ENCODE measurements at places on chromosomes 6 and 20.
A peak's percentile ranks its signal among the peaks of the same experiment; 100 is the strongest.

DNA sequence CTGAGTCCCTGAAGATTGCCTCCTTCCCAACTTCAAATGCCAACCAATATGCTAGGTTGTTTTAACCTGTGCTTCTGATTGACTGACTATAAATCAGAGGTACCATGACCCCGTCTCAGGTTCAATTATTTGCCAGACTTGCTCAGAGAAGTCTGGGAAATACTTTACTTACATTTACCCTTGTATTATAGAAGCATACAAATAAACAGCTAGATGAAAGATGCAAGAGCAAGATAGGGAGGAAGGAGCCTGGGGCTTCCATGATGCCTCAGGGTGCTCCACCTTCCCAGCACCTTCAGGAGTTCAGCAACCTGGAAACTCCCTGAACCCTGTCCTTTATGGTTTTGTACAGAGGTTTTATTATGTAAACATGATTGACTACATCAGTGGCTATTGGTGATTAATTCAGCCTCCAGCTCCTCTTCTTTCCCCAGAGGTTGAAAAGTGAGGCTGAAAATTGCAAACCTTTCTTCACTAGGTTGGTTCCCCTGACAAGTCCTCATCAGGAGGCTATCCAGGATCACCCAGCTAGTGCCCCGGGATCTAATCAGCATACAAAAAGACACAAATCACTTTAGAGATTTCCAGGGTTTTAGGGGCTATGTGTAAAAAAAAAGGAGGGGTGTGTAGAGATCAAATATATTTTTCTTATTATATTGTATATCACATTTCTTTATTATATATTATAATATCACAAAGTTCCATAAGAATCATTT lies 547.7 kb downstream of the EPM2A start:
- no peak for DNase-seq

DNA sequence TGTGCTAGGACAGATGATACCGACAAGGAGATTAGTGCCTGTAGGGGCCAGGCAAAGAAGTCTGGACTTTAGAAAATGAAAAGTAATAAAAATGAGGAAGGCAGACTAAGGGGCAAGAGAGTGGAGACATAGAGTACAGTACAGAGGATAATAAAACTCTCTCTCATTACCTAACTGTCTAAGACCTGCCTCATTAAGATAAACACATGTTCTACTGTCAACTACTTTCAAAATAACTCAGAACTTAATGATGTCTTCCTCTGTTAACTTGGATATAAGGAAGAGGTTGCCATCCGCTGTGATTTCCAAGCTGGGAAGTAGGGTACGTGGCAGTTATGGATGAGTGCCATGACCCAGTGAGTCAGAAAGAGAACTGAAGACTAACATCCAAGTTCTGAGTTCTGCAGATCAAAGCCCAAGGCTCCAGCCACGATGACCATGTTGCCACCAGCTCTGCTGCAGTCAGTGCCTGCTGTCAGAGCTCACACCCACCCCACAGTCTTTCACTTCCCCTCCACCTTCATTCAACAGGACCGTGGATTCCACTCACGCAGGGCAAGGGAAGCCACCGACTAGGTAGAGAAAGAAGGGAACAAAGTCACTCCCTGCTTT lies 81.8 kb downstream of the KIF16B start:
- no peak for DNase-seq

DNA sequence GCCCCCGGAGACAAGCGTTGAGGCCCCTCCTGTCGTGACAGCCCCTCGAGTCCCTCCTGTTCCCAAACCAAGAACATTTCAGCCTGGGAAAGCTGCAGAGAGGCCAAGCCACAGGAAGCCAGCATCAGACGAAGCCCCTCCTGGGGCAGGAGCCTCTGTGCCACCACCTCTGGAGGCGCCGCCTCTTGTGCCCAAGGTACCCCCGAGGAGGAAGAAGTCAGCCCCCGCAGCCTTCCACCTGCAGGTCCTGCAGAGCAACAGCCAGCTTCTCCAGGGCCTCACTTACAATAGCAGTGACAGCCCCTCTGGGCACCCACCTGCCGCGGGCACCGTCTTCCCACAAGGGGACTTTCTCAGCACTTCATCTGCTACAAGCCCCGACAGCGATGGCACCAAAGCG lies 72.4 kb downstream of the SERAC1 start:
- DNase-seq = no peak

DNA sequence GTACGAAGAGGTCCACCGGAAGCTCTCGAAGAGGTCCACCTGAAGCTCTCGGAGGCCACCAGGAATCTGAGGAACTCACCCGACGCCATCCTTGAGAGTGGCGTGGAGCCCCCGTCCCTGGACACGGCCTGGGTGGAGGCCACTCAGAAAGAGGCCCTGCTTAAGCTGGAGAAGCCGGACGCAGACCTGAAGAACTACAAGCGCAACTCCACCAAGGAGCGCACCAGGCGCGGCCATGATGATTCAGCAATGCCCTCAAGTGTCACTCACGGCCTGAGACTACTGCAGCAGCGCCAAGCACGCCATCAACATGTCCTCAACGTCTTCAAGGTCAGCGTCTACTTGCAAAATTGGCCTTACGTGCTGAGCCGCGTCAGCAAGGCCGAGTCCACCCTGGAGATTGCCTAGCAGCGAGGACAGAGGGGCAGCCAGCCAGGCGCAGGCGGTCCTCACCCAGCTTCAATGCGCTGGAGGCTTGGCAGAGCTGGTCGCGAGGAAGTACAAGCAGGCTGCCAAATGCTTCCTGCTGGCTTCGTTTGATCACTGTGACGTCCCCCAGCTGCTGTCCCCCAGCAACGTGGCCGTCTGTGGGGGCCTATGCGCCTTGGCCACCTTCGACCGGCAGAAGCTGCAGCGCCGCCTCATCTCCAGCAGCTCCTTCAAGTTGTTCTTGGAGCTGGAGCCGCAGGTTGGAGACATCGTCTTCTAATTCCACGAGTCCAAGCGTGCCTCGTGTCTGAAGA lies 7.7 kb upstream of the GJA10 start:
- DNase-seq = no peak

- DNase-seq = no peak
These were observed 60.5 kb downstream of the CD164 start for GRCh38 chr6:109321752-109322151.

DNA sequence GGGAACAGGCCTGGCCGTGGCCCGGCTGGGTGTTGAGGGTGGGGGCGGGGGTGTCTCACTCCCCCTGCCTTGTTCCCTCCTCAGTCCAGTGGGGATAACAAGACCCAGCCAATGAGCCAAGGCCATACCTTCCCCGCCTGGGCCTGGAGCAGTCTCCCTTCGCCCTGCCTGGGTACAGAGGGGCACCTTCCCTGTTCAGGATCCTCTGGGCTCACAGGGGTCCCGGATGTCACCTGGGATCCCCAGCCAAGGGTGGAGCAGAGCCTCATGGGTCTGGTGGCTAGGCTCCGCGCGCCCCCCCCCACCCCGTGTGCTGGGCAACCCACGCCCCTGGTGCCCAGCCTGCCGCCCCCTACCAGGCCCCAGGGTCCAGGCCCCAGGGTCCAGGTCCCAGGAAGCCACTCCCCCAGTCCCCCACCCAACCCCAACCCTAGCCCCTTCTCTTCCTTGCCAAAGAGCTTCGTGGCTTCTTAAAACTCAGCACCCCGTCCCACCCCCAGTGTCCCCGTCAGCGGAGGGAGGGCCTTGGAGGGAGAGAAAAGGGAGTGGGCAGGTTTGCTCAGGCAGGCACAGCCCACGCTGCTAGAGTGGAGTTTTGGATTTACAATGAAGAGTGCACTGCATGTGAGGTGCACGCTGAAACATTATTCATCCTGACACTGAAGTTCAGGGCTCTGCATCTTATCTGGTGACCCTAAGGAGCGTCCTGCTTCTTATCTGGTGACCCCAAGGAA lies 11.8 kb downstream of the HRH3 start:
- no peak for DNase-seq

DNA sequence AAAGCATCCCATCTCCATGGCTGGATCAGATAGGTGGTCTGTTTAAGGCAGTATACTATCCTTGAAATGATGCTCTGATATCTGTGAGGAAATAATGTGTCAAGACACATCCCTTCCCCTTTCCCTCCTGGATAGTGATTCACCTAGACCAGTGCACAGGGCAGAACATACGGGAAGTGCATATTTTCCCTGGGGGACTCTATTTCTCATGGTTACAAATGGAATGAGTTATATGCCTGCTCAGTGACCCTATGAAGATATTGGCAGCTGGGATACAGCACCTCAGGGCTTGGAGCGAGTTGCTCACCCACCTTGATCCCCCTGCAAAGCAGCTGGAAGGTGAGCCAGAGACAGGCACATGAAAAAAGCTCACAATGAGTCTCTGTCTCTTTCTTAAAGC lies 67.5 kb upstream of the PRL start:
- DNase-seq = no peak

DNA sequence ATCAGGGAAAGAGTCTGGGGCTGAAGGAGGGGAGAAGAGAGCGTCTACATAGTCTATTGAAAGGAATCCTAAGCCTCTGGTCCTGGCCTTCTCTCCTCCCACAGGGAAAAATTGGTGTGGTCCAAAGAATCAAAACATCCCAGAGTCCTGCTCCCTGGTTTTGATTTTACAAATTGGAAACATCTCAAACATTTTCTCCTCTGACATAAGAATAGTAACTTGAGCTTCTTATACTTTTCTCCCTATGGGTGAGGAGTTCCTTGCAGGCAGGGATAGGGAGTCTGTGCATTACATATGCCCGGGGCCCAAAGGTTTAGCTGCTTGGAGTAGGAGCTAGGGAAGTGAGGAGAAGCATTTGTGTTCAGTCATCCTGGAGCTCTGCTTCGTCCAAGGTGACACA lies 120.0 kb upstream of the GGTLC1 start:
- DNase-seq = no peak

DNA sequence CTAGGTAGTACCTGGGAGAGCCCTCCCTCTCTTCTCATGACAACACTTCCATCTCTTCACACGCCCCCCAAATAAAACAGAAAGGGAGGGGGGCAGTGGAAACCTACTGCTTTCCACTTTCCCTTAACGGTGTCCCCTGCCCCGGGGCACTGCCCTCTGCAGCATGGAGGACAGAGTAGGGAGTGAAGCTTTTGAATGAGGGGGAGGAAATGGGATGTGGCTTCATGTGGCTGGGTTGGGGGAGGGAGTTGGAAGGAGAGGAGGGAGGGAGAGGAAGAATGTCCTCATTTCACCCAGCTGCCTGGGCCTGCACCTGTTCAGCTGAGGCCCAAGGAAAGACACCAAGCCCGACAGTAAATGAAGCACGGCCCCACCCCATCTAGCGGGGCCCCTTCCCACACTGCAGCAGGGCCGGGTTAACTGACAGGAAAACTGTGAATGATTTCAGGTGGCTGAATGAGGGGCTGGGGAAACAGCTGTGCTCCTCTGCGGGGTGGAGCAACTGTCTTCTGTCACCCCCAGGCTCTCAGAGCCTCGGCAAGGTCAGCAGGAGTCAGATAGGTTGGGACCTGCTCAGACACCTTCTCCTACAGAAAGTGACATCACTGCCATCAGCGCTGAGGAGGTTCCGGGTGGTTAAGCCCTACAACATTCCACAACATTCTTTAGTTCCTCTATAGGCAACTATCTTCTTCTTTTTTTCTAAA lies 40.0 kb upstream of the TAF8 start:
- no peak for DNase-seq

GRCh38 chr6:137728386-137729349 lies 138.4 kb upstream of the TNFAIP3 start:
- no peak for DNase-seq

GRCh38 chr6:72081871-72082270 lies 195.5 kb downstream of the RIMS1 start:
- DNase-seq = no peak

DNA sequence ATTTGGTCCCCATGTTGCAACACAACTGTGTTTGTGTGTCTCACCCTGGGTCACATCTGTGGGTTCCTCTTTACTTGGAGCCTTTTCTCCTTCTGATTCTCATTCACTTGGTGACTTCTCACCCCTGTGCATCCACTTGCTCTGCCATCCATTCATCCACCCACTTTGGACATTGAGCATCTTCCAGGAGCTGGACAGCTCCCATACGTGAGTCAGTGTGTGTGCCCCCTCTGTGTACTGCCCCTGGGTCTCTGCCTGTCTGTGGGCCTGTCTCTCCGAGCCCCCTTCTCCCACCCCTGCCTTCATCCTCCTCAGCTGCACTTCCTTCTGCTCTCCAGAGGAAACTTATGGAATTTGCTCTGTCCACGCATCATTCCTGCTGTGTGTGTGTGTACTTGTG lies 67.8 kb upstream of the NNAT start:
- no peak for DNase-seq

GRCh38 chr6:68728159-68728979 lies 93.3 kb downstream of the ADGRB3 start:
- no peak for DNase-seq

GRCh38 chr6:105501246-105501645 lies 98.4 kb upstream of the PREP start:
- no peak for DNase-seq

GRCh38 chr6:167492100-167492449 lies 167.2 kb downstream of the TTLL2 start:
- no peak for DNase-seq

- DNase-seq = no peak
These were observed 52.6 kb upstream of the MC3R start for GRCh38 chr20:56195946-56196345.

GRCh38 chr20:19976595-19977372 lies 40.4 kb upstream of the NAA20 start:
- DNase-seq = peak; percentile 58

GRCh38 chr6:52306972-52307870 lies 22.7 kb upstream of the MCM3 start:
- DNase-seq = no peak

GRCh38 chr6:31948753-31949413 lies 3.0 kb downstream of the CFB start:
- no peak for DNase-seq

GRCh38 chr6:106083618-106084017 lies 2.5 kb upstream of the PRDM1 start:
- no peak for DNase-seq

- peak; percentile 24 for DNase-seq
These were observed 218.2 kb downstream of the OR2B2 start for GRCh38 chr6:27693766-27694546.

DNA sequence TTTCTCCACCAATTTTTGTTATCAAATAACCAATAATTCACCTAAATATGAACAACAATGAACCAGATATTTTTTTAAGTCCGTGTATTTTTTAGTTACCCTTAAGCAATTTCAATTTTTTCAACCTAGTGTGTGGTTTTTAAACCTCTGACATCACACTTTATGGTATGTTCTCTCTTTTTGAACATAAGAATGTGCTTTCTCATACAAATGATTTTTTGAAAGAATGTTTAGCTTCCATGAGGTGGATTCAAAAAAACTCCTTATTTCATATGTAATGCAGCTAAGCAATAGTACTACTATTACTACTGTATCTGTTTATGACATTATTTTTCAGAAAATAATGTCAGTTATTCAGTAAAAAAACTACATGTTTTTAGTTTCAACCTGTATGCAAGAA lies 19.4 kb upstream of the MEI4 start:
- DNase-seq = no peak

GRCh38 chr20:45064812-45065211 lies 36.1 kb downstream of the KCNS1 start:
- no peak for DNase-seq

GRCh38 chr6:98747273-98747672 lies 87.1 kb upstream of the POU3F2 start:
- no peak for DNase-seq
